ENCODE measurements at places on chromosomes 4 and X.

DNA sequence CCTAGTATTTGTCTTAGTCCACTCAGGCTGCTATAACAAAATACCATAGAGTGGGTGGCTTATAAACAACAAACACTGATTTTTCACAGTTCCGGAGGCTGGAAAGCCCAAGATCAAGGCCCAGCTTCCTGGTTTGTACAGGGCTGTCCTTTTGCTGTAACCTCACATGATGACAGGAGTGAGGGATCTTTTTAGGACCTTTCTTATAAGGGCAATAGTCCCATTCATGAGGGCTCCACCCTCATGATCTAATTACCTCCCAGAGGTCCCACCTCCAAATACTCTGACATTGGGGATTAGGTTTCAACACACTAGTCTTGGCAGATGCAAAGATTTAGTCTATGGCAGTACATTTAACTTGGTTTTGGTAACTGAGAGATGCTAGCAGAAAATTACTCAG lies 20.9 kb downstream of the GPAT3 start:
- DNase-seq, result no peak

GRCh38 chr4:108193886-108194672 lies 25.3 kb upstream of the LEF1 start:
- DNase-seq, result no peak

- DNase-seq, result no peak
These were observed 64.0 kb downstream of the POLR2B start for GRCh38 chr4:57042711-57043169.

DNA sequence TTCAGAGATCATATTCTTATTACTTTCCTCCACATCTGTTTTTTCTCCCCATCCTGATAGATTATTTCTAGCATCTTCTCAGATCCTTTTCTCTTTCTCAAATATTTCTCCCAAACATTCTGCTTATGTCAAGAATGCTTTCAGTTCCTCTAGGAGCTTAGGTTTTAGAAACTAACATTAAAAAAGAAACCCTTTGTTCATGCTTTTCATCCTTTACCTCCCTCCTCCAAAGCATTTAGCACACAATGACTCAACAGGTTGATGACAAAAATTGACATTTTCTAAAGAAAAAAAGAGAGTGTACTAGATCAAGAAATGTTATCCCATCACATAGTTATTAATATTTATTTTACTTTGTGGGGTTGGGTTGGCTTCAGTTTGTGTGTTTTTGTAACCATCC lies 16.5 kb upstream of the ALB start:
- no peak for DNase-seq

- DNase-seq, result no peak
These were observed 1818.5 kb upstream of the ADGRL3 start for GRCh38 chr4:59381591-59381990.

DNA sequence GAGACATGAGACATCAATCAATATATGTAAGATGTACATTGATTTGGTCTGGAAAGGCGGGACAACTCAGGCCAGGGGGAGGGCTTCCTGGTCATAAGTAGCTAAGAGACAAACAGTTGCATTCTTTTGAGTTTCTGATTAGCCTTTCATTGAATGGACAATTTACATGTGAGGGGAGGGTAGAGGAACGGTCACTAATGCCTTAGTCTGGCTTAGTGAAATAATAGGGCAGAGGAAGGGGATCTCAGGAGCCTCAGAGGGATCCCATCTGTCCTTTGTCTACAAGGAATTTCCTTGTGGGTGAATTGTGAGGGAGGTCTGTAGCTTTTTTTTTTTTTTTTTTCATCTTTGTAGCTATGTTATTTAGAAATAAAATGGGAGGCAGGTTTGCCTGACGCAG lies 88.3 kb downstream of the GK start:
- no peak for DNase-seq

DNA sequence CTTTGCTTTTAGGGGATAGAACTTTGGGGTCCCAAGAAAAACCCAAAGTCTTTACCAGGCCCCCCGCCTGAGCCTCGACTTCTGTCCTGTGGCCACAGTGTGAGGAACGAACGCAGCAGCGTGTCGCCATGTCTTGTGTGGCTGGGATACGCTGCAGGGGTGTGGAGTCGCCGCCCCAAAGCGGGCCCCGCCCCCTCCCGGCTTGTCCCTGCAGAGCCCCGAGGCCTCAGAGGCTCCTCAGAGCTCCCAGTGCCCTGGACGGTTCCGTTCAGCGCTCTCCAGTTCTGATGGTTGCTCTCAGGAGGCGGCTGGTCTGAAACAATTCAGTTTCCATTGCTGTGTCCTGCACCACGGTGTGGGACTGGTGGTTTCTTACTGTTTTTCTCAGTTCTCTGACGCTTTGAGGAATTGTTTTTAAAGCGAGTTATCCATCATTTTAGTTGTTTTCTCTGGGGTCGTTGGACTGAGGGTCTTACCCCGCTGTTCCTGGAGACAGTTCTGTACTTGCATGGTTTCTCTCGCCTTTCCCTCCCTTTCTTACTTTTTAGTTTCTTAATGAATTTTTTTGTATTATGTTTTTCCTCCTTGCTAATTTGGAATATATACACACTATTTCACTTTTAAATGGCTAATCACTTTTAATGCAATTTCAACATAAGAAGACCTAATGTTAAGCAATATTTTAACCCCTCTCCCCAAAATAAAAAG lies 1.6 kb upstream of the IDUA start:
- DNase-seq, result peak; percentile 67
